HS-5 (cell line): ENCODE measurements at places on chromosomes 5 and 9.
A peak's percentile ranks its signal among the peaks of the same experiment; 100 is the strongest.

DNA sequence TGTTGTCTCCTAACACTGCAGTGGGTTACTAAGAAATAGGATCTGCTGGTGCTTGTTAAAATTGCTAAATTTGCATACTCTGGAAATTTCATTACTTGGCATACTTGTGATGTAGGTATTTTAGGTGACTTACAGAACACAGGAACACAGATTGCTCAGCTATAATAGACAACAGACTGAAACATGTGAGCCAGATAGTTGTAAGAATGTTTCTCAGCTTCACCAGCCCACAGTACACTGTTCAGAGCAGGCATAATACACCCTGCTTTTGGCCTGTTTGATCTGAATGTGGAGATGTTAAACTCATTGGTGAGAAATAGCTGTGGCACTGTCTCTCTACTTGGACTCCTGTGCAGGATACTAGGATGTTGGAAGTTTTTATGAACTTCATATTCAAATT, 275.7 kb downstream of the CSNK1G3 start:
- no peak for DNase-seq

DNA sequence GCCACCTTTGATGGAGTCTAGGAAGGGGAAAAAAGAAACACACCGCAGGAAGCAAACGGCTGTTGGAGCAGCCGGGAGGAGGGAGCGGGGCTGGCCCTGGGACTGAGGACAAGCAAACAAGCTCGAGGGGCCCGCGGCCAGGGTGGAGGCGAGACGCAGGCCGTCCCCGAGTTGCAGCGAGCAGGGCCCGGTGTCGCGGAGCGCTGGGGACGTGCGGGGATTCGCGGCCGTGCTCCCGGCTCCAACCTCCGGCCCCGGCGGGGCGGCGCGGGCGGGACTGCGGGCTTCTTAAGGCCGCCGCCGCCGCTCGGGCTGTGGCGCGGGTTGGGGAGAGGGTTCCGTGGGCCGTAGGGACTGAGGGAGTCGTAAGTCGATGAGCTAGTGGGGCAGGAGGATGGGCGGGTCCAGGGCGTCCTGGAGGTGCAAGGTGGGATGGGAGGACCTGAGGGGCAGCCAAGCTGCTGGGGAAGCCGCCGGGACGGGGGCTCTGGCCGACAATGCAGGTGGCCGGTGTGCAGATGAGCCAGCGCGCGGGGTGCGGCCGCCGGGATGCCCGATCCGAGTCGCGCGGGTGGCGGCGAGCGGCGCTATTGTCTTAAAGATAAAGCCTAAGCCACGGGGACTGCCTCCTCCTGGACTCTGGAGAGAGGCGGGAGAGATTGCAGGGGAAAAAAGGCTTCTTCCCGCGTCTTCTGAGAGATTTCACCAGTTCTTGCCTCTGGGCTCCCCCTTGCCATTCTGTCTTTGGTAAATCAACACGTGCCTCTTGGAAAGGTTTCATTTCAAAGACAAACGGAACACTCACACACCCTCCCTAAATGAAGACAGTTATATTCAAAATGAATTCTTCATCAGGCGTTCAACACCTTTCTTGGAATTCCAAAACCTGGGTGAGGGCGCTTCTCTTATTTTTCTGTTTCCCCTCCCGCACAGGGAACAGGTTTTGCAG, 1.6 kb upstream of the HAPLN1 start:
- DNase-seq: peak; percentile 41

DNA sequence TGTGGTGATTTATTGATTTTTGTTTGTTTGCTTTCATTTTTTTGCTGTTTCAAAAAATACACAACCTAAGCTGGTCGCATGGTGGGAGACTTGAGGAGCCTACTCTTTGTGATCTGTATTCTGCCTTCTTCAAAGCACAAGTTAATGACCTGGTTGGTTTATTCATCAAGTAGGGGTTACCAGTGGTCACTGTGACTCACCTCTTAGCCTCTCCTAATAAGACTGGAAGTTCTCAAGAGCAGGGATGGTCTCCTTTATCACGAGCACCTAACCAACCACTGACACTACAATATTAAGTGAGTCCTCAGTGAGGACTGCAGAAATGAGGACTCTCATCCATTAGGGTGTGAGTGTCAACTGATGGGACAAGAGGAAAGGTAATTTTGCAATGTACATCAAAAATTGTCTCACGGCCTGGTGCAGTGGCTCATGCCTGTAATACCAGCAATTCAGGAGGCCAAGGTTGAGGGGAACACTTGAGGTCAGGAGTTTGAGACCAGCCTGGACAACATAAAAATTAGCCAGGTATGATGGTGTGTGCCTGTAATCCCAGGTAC, 13.6 kb upstream of the MTMR12 start:
- DNase-seq: no peak

GRCh38 chr9:93216073-93216365, 32.1 kb downstream of the WNK2 start:
- no peak for DNase-seq

GRCh38 chr9:126113756-126114408, 212.7 kb upstream of the MVB12B start:
- DNase-seq: no peak

GRCh38 chr5:137594717-137595116, 95.6 kb upstream of the SPOCK1 start:
- no peak for DNase-seq

DNA sequence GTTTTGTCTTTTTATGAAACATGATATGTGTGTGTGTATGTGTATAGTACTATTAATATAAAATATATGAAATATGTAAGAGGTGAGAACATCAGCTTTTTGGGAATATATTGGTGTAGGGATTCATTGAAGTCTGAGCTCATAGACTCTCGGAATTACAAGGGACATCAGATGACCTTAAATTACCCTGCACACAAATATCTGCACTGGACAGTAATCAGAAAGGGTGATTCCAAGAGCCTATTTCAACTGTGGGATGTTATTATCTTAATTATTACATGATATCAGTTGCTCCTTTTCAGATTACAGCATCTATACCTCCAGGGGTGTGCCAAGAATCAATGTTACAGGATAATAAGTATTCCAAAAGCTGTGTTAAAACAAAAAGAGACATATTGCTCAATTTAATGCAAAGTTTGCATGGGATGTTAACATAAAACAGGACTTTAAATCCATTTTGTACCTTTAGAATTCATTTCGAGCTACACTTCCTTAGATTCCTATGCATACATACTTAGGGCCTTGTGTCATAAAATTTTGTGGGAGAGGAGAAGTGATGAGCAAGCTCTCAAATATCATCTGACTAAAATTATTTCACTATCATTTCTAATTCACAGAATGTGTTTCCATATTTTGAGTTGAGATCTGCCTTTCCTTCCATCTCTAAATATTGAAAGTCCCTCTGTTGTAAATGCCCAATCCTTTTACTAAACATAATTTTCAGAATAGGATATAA, 365.2 kb downstream of the BRINP1 start:
- DNase-seq: peak; percentile 70

- DNase-seq: no peak
Measured at GRCh38 chr9:101029315-101030085, 973 bp downstream of the PLPPR1 start.

DNA sequence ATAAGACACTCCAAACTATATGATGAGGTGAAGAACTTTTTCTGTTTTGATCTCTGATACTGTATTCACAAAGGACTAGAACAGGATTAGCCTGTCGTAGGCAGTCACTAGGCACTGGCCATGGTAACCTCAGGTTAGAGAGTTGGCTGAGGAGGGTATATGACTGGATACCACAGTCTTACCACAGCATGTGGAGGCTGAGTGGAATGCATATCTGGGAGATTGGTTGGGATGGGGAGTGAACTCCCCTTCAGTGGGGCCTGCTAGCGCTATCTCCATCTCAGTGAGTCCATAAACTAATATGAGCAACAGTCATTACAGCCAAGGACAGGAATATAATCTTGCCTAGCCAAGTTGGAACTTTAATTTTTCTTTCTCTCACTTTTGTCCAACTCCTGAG, 339.1 kb downstream of the SPATA31D1 start:
- DNase-seq: no peak

- no peak for DNase-seq
Measured at GRCh38 chr5:57817001-57817453, 334.4 kb upstream of the ACTBL2 start.

GRCh38 chr5:38853753-38854470, 8.1 kb downstream of the OSMR start:
- DNase-seq: peak; percentile 99

GRCh38 chr5:79030663-79031484, 38.6 kb downstream of the DMGDH start:
- no peak for DNase-seq

GRCh38 chr5:179139111-179139935, 79.2 kb downstream of the ZNF354C start:
- no peak for DNase-seq

DNA sequence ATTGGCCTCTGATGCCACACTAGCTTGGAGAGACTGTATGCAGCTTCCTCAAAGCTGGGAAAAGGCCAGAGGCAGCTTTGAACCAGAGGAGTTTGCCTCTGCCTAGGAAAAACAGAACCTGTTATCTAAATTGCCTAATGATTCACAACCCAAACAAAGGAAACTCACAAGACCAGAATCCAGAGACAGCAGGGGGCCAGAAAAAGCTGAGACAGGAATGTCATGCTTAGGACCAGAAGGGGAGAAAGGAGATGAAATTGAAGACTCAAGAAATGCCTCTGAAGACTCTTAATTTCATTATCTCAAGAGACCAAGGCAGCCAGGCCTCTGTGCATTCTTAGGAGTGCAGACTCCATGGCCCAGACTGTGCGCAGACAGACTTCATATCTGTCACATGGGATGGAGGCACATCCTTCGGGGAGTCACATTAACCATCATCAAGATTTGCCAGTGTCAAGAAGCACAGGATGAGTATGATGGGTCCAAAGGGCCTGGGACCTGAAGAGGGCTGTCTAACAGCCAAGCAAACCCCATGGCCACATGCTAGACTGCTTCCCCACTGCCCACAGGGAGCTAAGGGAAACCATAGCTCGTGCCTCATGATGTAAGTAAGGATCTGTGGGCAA, 57.3 kb downstream of the ARSB start:
- no peak for DNase-seq

GRCh38 chr5:137205231-137206027, 293.7 kb downstream of the SPOCK1 start:
- DNase-seq: no peak

DNA sequence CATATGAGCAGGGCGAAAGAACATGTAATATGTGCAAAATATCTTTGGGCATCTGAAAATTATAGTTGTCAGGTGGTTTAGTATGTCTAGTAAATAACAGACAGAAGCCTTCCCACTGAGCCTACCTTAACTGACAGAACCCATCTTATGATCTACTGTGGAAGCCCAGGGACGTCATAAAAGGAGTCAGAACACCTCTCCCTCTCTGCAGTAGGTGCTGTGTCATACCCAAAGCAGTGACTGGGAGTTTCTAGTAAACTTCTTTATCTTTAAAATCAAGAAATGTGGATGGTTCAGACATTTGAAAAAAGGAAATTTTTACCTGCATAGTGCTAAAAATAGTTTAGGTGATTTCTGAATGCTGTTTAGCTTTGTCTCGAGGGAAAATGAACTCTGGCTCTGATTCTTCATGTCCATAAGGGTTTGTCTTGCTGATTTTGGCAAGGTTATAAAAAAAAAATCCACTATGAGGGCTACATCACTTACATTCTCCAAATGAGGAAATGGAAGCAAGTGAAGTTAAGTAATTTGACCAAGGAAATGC, 104.0 kb downstream of the NUDT12 start:
- no peak for DNase-seq

- no peak for DNase-seq
Measured at GRCh38 chr9:32413424-32413823, 29.0 kb downstream of the ACO1 start.
